ENCODE measurements at places on chromosomes 16 and 17.
A peak's percentile ranks its signal among the peaks of the same experiment; 100 is the strongest.

- DNase-seq, result no peak
Measured at GRCh38 chr17:30005709-30006320, 64.4 kb downstream of the EFCAB5 start.

DNA sequence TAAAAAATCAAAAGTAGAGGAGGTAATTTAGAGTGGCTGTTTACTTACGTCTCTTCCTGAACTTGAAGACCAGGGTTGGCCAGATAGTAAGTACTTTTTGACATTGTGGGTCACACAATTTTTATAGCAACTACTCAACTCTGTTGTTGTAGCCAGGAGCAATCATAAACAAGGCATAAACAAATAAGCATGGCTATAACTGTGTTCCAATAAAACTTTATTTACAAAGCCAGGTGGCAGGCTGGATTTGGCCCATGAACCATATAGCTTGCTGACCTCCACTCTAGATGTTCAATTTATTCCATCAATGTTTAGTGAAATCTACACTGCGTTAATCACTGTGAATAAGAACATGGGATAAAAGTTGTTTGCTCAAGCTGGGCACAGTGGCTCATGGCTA lies 500.4 kb upstream of the ERCC4 start:
- DNase-seq, result no peak

- DNase-seq, result no peak
Measured at GRCh38 chr17:30219833-30220232, 15.7 kb downstream of the SLC6A4 start.

DNA sequence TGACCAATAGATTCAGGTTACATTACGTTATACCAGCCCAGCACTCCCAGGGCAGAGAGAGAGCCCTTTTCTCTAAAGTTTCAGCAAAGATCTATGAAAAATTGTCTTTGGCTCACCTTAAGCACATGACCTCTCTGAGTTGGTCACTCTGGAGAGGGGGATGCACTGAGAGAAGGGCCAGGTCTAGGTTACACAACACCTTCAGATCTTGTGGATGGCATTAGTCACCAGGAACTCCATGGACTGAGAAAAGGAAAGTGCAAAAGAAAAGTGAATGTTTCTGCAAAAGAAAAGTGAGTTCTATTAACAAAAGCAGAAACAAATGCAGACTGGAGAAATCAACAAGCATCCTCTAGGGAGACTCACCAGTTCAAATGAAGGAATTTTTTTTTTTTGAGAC lies 253.3 kb upstream of the SALL1 start:
- no peak for DNase-seq

GRCh38 chr16:9238346-9238745 lies 146.9 kb downstream of the HAPSTR1 start:
- DNase-seq, result no peak

DNA sequence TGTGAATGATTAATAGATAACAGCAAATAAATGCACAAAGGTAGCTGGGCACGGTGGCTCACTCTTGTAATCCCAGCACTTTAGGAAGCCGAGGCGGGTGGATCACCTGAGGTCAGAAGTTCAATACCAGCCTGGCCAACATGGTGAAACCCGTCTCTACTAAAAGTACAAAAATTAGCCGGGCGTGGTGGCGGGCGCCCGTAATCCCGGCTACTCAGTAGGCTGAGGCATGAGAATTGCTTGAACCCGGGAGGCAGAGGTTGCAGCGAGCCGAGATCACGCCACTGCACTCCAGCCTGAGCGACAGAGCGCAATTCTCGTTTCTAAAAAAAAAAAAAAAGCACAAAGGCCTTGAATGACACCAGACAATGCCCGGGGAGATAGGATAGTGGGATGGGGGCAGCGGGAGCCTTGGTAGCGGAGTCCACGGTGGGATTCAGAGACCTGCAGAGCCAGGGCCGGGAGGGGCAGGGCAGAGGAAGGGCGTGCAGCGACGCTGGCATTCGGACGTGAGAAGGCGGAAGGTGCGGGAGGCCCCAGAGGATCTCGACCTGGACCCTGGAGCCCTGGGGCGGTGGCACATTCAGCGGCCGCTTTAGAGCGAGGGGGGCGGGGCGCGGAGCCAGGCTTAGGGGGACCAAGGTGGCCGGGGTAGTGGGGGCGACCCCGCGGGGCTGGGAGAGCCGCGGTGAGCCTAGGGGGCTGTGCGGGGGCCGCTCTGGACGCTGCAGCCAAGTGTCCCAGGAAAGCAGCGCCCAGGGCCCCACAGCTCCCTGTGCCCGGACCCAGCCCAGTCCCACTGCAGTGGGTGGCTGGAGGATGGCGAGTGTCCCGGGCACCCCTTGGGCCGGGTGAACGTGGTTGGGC lies 999 bp upstream of the FLYWCH2 start:
- DNase-seq, result peak; percentile 79

DNA sequence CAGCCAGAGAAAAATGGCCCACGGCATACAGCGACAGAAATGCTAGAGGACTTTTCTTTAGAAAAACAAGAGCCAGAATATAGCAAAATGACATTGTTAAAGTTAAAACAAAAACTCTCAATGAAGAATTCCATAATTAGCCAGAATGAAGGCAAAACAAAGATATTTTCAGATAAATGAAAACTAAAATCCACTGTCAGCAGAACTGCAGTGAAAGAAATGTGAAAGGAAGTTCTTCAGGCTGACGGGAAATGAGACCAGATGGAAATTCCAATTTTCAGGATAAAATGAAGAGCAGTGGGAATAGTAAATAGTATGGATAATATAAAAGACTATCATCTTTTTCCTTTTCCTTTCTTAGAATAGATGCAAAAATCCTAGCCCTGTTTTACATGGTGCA lies 38.4 kb downstream of the ZCCHC14 start:
- no peak for DNase-seq

DNA sequence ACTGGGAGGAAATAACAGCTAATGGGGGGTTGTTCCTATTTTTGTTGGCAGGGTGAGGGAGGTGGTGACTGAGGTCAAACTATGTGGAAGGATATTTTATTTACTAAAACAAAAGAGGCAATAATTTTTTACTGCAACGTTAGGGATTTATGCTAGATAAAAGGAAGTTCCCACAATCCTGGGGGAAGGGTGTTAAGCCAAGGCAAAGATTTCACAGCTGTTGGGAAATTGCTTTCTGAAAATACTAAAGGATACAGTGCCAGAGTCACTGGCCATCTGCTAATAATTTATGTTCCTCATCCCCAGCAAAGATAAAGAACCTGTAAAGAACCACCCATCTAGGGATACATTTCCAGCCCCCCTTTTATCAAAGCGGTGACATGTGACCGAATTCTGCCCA lies 756.0 kb upstream of the RBFOX1 start:
- DNase-seq, result no peak

DNA sequence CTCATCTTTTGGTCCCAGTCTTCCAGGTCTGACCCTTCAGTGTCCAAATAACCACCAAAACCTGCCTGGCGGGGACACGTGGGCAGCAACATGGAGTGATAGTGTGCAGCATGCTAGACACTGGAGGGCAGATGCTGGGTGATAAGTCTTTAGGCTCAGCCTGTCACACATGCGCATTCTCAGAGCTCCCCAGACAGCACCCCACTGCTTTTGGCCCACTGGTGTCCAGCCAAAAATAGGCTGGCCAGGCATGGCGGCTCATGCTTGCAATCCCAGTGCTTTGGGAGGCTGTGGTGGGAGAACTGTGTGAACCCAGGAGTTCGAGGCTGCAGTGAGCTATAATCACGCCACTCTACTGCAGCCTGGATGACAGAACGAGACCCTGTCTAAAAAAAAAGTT lies 12.3 kb downstream of the GINS2 start:
- no peak for DNase-seq

GRCh38 chr17:7318121-7318860 lies 3.1 kb upstream of the GPS2 start:
- no peak for DNase-seq

GRCh38 chr17:43142153-43142552 lies 17.0 kb upstream of the BRCA1 start:
- DNase-seq, result no peak

DNA sequence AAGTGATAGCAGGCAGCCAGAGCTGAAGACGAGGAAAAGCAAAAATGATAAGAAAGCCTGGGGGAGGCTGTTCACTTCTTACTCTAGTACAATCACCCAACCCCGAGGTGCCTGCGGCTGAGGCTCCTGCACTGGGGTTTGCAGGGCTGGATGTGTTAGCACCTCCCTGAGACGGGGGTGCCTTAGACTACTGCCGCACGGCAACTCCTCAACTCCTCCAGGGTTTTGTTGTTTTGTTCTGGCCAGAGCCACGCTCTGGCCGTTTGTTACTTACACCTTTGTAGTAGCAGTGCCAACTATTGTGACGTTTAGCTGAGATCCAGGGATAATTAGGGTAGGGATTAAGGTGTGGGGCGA lies 51.5 kb downstream of the LDHD start:
- DNase-seq, result no peak

- no peak for DNase-seq
Measured at GRCh38 chr17:50598487-50598886, 36.2 kb upstream of the ABCC3 start.

DNA sequence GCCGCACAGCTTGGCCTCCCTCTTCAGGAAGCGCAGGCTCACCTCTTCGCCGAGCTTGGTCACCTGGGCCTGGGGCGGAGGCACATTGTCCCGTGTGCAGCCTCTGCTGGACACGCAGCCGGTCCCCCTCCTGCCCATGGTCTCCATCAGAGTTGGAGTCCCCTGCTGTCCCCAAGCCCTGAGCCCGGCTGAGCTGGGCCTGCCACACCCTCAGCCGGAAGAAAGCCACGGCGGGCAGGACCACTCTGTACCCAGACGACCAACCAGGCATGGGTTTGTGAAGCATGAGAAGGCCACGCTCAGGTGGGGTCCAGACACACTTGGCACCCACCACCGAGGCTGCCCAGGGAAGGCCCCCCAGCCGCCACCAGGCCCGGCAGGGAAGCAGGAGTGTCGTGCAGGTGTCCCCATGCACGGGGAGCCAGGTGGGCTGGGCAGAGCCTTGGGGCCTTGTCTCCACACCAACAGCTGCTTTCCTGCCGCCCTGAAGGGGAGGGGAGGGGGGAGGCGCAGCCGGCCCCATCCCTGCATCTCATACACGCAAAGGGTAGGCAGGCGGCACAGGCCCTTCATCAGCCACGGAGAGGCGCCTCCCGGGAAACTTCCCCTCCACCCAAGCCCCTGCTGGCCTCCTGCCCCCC lies 5.2 kb downstream of the CCDC154 start:
- DNase-seq, result no peak

DNA sequence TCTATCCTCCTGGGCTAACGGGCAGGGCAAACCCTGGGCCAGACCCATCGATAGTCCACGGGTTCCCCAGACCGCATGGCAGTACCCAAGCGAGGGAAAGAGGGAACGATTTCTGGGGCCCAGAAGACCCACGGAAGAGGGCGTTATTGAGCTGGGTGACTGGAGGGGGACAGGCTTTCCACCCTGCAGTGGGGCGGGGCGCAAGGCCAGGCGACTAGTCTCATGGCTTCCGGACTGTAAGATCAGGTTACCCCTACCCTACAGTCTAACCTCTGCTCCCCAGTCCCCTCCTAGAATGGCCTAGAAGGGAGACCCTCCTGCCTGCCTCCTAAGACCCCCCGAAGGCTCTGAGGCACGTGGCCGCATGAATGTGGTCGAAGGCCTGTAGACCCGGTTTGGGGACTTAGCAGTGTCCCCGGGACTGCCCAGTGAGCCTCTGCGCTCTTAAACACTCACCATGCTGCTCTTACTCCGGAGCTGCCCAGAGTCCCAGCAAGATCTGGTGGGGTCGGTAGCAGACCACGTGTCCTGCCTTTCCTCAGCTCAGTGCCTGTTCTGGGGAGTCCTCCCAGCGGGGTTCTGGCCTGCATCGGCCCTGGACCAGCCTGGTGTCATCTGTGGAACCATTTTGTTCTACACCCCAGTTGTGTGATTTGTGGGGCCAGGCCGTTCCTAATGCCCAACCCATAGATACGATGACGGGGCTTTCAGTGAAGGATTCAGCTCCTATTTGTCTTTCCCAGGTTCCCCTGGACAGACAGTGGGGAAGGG lies 13.2 kb upstream of the AURKB start:
- DNase-seq, result peak; percentile 85

GRCh38 chr16:85984947-85985451 lies 86.0 kb downstream of the IRF8 start:
- no peak for DNase-seq

DNA sequence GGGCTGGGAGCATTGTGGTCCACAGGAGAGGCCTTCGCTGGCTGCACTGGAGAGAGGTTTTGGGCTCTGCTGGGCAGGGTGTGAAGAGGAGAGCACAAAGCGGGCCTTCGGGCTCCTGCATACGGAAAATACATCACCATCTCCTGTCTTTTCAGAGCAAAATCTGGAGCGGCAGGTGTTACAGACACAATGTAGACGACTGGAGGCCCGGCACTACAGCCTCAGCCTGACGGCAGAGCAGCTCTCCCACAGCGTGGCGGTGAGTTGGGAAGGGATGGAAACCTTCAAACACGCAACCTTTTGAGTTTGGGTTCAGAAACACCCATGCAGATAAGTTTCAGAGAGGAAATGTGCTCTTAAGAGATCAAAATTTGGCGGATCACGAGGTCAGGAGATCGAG lies 17.9 kb downstream of the GINS2 start:
- no peak for DNase-seq

DNA sequence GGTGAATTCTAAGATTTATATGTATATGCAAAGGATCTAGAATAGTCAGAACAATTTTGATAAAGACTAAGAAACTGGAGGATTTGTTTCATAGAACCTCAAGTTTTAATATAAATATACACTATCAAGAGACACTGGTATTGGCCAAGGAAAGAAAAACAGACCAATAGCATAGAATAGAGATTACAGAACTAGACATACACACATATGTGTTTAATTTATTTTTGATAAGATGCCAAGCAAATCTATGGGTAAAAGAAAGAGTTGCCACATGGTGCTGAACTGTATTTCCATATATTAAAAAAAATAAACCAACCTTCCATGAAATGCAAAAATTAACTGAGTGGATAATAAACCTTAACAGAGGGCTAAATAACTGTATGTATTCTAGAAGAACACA lies 27.9 kb upstream of the LRRC37A3 start:
- no peak for DNase-seq

GRCh38 chr17:30312226-30312625 lies 20.5 kb upstream of the BLMH start:
- DNase-seq, result no peak

GRCh38 chr17:56009795-56010651 lies 143.3 kb upstream of the ANKFN1 start:
- DNase-seq, result peak; percentile 77

DNA sequence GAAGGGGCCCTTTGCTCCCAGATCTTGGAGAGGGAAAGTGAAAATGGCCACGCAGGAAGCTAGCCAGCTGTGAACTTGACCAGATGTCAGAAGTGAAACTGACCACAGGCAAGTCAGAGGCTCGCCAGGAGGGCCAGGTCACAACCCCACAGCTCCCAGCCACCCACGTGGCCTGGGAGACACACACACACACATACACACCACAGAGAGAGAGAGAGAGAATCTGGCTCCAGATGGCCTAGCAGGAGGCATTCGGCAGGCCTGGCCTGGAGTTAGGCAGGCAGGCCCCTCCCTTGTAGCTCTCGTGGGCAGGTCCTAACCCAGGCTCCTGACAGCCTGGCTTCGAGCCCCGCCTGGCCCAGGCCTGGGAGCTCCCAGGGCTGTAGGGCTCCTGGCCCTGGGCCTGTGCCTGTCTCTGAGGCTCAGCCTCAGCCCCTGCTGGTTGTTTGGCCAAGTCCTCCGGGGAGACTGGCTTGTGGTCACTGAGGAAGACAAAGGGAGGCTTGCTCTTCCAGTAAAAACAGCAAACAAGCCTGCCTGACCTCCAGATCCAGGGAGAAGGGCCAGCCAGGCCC lies 20.2 kb downstream of the NGFR start:
- DNase-seq, result peak; percentile 83

Measured in neural progenitor cell (in vitro differentiated cells).